Non-pigmented ciliary epithelial cell (primary cell): ENCODE measurements at places on chromosomes 6 and 20.

- DNase-seq: no peak
These were observed 7.1 kb upstream of the AP5S1 start for GRCh38 chr20:3812975-3813847.

DNA sequence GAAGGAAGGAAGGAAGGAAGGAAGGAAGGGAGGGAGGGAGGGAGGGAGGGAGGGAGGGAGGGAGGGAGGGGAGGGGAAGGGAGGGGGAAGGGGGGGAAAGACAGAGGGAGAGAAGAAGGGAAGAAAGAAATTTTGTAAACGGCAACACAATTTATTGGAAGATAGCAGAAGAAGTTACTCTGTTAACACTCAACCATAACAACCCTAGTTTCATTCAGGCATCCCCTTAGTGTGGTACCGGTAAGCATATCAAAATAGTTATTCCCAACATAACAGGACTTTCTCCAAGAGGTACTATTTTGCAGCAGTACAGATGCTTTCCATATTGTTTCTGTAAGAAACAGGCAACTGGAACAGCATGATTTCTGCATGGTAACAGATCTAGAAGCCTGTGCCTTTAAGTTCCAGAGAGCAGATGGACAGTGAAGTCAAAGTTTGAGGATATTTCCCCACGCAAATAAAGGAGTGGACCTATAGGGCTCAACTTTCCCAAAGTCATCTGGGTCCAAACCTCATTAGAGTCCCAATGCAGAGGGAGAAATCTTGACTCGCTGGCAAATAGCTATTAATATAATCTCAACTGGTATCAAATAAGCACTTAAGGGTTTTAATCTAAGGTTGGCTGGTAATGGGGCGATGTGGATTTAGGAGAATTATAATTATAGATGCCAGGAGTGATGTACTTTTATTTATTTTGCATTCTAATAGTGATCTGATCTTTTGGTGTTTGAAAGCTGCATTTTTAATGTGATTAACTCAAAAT lies 69.4 kb downstream of the TENT5A start:
- DNase-seq: no peak

- no peak for DNase-seq
These were observed 24.6 kb downstream of the RIMS4 start for GRCh38 chr20:44785768-44786167.

DNA sequence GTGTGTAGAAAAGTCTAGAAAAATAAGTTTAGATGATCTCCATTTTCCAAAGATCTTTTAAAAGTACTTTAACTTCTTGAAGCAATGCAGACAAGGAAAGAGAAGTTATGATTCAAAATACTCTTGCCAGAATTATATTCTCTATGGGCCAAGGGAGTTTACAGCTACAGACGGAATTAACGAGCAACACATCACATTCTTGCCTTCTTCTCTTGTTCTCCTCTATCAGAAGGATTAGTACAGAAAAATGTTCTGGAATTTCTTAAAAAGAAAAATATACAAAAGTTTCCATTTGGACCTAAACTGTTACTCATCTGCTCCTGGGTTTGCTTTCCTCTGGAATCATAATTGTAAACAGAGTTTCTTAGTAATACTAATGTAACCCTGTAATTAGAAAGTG lies 284.7 kb upstream of the HSF2 start:
- no peak for DNase-seq

DNA sequence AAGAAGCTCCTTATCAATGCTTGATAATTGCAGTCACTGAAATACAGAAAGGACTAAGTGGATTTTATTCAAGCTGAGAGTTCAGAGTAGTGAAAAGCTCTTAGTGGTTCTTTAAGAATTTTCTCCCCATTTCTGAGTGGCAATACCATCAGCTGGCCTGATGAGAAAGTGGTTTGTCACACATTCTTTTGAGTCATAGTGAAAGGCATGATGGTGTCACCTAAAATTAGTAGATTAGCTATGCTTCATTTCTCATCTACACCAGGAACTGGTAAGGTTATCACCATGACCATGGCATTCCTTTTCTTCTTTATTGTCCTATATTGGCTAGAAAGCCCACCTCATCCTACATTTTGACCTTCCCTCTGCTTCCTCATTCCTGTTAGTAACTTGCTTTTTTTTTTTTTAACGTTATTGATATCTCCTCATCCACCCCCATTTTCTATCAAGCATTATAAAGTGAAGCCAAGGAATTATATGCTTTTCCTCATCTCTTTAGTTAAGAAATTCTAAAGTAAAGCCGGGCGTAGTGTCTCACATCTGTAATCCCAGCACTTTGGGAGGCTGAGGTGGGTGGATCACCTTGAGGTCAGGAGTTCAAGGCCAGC lies 67.4 kb upstream of the LOC128125822 start:
- no peak for DNase-seq
